Activated T-cell treated with anti-CD3 and anti-CD28 coated beads, Interleukin-2, amount 50 U/mL, for 72 hours (primary cell): ENCODE measurements at places on chromosomes 2 and 18. TPM values are rescaled to one million over a fixed set of nuclear protein-coding genes. Genes with fewer than 3 reads are reported as not detected.

- DNase-seq, result no peak
Observed at GRCh38 chr2:117108741-117109267, 705.7 kb upstream of the DDX18 start.

DNA sequence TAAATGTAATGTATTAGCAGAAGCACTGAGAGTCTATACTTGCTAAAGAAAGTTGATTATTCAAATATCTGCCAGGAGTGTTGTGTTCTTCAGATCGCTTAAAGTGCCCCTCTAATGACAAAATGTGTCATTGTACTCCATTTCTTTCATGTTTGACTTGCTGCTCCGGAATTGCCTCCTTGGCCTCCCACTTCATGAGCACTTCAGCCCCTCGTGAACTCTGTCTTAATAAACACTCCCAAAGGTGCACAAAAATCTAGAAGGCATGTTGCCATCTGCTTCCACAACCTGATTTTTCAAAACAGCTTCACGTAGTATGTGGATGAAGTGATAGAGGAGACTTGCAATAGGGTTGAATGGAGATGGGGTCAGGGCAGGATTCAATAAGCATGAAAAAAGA, 396.1 kb downstream of the TDRD15 start:
- no peak for DNase-seq

Gene TEX44
- total RNA-seq, result not detected

DNA sequence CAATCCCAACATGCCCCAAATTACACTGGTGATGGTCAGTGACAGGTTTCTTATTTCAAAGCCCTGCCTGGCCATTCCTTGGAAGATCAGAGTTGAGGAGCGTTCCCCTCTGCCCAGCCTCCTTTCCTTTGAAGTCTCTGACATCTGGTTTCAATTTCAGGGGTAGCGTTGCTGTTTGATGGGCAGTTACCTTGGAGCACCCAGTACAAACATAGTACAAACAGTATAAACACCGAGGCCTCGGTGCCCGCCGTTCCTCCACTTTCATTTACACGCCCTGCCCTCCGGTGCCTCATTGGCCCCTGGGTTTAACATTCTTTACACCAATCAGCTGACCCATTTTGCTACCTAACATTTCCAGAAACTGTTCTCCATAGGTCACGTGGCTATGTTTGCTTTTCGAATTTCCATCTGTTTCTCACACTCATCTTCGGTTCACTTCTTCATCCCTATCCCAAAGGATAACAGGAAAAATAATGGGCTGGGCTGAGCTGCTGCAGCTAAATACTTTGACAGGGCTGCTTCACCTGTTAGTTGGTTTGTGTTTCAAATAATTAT, 65.6 kb downstream of the NRP2 start:
- no peak for DNase-seq

GRCh38 chr2:70125498-70125898, 38.2 kb downstream of the PCBP1 start:
- no peak for DNase-seq

Gene CROCC2
- not detected for total RNA-seq

Gene ABCB11
- not detected for total RNA-seq

DNA sequence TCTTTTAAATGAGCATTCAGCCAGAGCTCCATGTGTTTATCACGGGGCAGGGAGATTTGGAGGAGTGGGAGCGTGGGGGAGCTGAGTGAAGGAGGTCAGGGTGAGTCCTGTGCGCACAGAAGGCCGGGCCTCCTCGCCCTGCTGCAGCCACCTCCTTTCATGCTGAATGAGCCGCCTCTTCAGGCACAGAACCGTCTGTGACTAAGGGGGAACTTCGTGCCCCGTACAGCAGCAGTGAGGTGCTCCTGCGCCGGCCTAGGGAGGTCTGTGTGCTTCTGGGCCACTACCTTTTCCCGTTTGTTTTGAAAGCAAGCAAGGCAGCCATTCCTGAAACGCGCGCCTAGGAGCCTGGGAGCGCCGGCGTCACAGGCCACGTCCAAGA, 27.1 kb upstream of the ZNF516 start:
- DNase-seq, result no peak

Gene IL1RL1
- 1.6 TPM for total RNA-seq
